ENCODE measurements at places on chromosomes 1 and 21.

DNA sequence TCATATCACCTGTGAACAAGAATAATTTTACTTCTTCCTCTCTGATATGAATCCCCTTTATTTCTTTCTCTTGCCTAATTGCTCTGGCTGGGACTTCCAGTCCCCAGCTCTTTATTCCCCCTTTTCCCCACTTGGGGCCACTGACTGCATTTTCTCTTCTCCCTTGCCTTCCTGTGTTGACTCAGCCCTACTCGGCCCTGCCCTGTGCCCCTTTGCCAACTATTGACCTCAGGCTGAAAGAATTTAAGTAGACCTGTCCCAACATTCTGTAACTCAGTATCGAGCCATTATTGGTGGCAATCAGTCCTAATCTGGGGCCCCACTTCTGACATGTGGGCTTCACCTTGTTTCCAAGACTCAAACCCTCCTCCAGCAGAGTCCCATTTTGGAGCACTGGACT is 60.6 kb upstream of the STUM start:
- no peak for DNase-seq

- no peak for DNase-seq
These were observed 141.3 kb downstream of the ROR1 start for GRCh38 chr1:63915121-63915520.

DNA sequence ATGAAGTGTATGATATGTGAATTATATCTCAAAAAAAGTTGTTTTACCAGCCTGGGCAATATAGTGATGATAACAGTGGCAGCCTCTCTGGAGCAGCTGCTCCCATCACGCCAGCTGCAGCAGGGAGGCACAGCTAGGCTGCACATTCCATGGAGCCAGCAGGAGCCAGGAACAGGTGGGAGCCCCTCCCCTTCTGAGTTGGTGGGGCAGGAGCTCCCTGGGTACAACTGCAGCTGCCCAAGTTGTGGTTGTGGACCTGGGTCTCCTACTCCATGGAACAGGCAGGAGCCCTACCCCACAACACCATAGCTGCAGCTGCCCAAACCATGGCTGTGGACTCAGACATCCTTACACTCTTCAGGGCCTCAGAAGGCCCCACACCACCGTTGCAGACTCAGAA is 21.7 kb upstream of the FNBP1L start:
- no peak for DNase-seq

GRCh38 chr1:174800876-174801275 is 198.9 kb upstream of the CACYBP start:
- no peak for DNase-seq

DNA sequence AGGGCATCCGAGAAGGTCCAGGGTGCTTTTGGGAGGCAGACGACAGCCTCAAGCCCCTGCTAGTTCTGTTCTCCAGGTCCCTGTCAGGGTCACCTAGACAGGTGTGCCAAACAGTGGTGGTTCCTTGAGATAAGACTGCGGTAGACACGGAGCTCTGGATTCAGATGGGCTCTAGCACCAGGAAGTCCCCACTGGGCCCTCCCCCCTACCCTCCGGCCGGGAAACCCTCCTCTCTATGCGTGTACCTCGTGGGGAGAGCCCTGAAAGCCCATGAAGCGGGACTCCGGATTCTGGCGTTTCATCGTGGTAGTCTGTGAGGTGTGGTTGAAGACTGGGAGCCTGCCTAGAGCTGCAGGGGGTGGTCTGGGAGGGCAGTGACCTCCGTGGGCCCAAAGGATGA is 2.1 kb upstream of the KCNA2 start:
- DNase-seq = no peak

GRCh38 chr1:61082311-61083012 is at the start of gene NFIA:
TSS of gene NFIA (plus strand) at chr1:61082561.
- DNase-seq = no peak

DNA sequence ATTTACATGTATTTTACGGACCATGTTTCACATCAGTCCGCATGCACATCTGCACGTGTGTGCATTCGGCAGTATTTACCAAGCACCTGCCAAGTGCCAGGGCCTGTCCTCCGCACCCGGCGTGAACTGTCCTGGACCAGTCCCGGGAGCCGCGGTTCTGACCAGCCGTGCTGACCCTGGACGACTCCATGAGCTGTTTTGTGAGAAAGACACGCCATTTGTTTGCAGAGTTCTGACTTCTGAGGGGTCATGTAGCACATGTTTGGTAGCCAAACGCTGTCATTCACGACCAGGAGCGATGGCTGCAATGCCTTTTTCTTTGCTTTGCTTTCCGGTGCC is 3.3 kb upstream of the OLIG2 start:
- no peak for DNase-seq

DNA sequence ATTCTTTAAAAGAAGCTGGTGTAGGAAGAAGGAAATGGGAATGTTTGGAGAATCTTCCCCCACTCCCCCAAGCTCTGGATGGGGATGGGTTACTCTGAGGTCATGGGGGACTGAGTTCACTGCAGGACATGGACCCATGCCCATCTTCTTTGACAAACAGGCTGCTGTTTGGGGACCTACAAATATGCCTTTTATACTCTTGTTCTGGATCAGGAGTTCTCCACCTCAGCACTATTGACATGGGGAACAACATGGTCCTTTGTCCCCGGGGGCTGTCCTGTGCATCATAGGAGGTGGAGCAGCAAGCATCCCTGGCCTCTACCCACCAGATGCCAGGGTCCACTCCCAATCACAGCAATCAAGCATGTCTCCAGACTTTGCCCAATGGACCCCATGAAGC is 365.8 kb upstream of the C1orf174 start:
- DNase-seq = no peak

GRCh38 chr1:200526709-200527612 is 93.6 kb downstream of the KIF14 start:
- no peak for DNase-seq

- no peak for DNase-seq
These were observed 1004.0 kb downstream of the KCNT2 start for GRCh38 chr1:195604287-195604686.

GRCh38 chr1:222898191-222898527 is 83.3 kb downstream of the DISP1 start:
- no peak for DNase-seq

Measured in stimulated activated CD4-positive, alpha-beta T cell treated with anti-CD3 and anti-CD28 coated beads, Interleukin-1b, Interleukin-23, amount 100 ng/mL, for 1 hour (primary cell).